Natural killer cell (primary cell): ENCODE measurements at places on chromosomes 11 and 22. TPM values are rescaled to one million over a fixed set of nuclear protein-coding genes. Genes with fewer than 3 reads are reported as not detected.
A peak's percentile ranks its signal among the peaks of the same experiment; 100 is the strongest.

DNA sequence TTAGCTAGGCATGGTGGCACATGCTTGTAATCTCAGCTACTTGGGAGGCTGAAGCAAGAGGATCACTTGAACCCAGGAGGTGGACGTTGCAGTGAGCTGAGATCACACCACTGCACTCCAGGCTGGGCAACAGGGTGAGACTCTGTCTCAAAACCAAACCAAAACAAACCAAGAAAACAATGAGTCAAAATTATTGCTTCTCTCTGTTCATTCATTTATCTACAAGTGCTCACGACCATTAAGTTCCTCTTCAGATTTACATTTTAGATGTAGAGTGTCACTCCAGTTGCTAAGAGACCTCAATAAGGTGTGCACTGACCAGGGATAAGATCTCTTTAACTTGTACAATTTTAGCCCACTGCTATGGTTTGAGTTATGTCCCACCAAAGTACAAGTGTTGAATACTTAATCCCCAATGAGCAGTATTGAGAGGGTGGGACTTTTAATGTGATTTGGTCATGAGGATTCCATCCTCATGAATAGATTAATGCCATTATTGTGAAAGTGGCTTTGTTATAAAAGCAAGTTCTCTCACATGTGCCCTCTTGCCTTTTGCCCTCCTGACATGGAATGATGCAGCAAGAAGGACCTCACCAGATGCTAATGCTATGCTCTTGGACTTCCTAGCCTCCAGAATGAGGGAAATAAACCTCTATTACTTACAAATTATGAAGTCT lies 7.8 kb downstream of the HNRNPUL2 start:
- no peak for DNase-seq
- peaks cover 3% of the 10 kb centered on the region for H3K4me1 ChIP-seq
- H3K27me3 ChIP-seq, result no peaks in the 10 kb centered on the region
- no peak overlapping the region for H3K27ac ChIP-seq

GRCh38 chr11:68816917-68817419 lies 24.7 kb downstream of the CPT1A start:
- no peak overlapping the region for H3K4me3 ChIP-seq
- no peaks in the 10 kb centered on the region for H3K27me3 ChIP-seq
- H3K27ac ChIP-seq, result peak overlapping the region; percentile 61
- H3K36me3 ChIP-seq, result peaks cover 22% of the 10 kb centered on the region
- peak; percentile 30 for DNase-seq
- H3K4me1 ChIP-seq, result peaks cover 14% of the 10 kb centered on the region

DNA sequence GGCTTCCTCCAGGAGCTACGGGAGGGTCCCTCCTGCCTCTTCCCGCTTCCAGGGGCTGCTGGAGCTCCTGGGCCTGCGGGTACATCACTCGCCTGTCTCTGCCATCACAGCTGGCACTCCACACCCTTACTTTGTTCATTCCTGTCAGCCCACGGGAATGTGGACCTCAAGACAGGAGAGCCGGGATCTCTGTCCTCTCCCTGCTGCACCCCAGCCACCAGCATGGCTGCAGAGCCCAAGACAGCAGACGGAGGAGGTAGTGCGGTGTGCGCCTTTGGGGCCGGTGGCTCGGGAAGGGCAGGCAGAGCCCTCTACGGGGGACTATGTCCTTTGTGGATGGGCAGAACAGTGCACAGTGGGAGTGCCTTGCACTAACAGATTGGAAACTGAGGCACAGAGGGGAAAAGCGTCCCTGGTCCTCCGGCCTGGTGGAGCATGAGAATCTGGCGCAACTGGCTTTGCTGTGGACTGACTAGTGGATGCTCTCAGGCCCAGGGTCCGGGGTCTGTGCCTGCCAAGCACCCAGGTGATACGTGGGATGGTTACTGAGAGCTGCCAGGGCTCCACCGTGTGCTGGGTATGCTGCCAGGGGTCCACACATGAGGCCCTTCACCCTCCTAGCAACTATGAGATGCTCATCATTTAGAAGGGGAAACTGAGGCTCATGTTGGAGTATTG lies 47.3 kb downstream of the IGF2 start:
- H3K27me3 ChIP-seq, result peaks cover 5% of the 10 kb centered on the region
- H3K4me3 ChIP-seq, result no peak overlapping the region
- peaks cover 10% of the 10 kb centered on the region for H3K4me1 ChIP-seq
- no peak overlapping the region for H3K27ac ChIP-seq
- no peak for DNase-seq

DNA sequence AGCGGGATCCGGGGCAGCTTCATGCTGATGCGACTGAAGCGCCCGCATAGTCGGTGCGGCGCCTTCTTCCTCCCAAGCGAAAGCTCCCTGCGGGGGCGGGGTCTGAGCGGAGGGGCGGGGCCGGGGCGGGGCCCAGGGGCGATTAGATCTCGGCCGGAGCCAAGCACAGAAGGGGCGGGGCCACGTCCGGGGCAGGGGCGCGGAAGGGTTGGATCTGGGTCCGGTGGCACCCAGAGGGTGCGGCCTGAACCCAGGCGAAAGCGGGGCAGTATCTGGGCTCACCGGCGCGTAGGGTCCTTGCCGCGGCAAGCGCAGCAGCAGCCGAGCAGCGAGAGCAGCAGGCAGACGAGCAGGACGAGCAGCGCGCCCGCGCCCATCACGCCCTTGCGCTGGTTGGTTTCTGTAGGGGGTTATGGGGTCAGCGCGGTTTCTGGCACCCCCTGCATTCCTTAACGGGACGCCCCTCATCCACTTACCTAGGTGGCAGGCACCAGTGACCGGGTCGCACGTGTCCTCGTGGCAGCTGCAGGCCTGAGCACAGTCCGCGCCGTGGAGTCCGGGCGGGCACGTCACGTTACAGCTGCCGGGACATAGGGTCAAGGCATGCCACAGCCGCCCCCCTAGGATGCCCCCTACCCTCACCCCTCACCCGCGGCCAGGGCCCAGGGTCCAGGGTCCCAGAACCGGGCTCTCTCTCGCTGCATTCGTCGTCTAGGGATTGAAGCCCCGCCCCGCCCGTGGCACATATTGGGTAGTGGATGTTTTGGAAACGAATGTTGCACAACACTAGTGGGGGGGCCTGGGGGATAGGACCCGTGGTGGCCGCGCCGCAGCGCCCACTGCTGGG lies 8.1 kb downstream of the SCARF2 start:
- H3K36me3 ChIP-seq, result no peaks in the 10 kb centered on the region
- H3K4me1 ChIP-seq, result peaks cover 33% of the 10 kb centered on the region
- peak; percentile 70 for DNase-seq
- H3K27ac ChIP-seq, result no peak overlapping the region
- peaks cover 40% of the 10 kb centered on the region for H3K27me3 ChIP-seq

The LGALS12 gene
- total RNA-seq, result 0.38 TPM

GRCh38 chr11:445765-446588 lies 4.1 kb upstream of the PTDSS2 start:
- no peaks in the 10 kb centered on the region for H3K27me3 ChIP-seq
- H3K27ac ChIP-seq, result no peak overlapping the region
- H3K36me3 ChIP-seq, result no peaks in the 10 kb centered on the region
- no peak for DNase-seq

The CNGA4 gene
- 0.39 TPM for total RNA-seq

The GAB4 gene
- total RNA-seq, result 0.57 TPM

DNA sequence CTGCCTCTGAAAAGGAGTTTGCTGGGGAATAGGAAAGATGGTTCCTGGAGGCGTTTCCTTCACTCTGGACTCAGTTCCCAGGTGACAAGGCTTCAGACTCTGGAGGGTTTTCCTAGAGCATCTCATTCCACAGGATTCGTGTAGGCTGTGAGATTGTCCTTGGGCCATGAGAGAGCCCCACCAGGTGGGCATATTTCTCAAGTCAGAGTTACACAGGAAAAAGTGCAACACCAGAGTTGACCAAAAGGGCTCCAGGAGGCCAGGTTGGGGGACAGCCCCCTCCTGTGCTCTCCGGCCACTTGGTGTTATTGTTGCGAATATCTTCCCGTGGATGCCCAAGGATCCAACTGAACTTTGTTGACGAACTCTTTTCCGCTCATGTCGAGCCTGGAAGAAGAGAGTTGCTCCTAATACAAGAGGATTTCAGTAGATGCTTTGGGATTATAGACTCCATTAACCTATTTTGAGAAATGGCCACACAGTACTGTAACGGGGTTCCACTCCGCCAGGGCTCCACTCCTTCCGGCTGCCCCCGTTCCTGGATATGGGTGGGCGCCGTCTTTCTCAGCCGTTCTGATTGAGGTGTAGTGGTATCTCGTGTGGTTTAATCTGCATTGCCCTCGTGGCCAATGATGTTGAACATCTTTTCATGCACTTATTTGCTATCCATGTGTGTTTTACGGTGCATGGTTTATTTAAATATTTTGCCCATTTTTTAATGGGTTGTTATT lies 580.3 kb downstream of the BRD1 start:
- DNase-seq, result no peak
- no peaks in the 10 kb centered on the region for H3K4me1 ChIP-seq
- no peaks in the 10 kb centered on the region for H3K36me3 ChIP-seq
- no peaks in the 10 kb centered on the region for H3K27me3 ChIP-seq

The MYRF gene
- total RNA-seq, result 4.9 TPM

DNA sequence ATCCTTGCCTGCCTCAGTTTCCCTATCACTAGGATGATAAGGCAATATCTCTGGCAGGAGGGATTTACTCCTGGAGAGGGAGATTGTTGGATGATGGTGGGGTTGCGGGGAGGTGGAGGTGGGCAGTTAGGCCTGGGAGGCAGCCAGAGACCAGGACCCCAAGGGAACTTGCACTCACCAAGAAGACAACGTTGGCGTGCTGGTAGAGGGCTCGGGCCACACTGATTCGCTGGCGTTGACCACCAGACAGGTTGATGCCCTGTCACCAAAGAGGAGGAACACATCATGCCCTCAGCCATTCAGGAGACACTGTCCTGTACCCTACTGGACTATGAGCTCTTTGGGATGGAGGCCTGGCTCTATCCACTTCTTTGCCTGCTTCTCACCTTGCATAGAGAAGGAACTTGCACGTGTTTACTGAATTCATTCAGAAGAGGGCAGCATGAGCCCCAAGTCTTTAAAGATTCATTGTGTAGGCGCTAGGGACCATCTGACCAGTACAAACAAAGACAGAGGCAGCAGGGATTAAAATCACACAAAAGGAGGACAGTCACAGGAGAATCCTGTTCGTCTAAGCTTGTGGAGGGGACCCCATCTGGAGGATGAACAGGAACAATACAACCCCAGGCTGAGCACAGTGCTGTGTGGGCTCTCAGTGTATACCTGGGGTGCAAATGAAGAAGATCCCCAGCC lies 24.2 kb upstream of the KCNJ11 start:
- no peaks in the 10 kb centered on the region for H3K27me3 ChIP-seq
- no peak overlapping the region for H3K27ac ChIP-seq
- H3K4me3 ChIP-seq, result no peak overlapping the region
- DNase-seq, result no peak
- no peaks in the 10 kb centered on the region for H3K36me3 ChIP-seq
- no peaks in the 10 kb centered on the region for H3K4me1 ChIP-seq

- H3K27ac ChIP-seq, result no peak overlapping the region
- peaks cover 2% of the 10 kb centered on the region for H3K36me3 ChIP-seq
- no peaks in the 10 kb centered on the region for H3K27me3 ChIP-seq
- DNase-seq, result no peak
- no peak overlapping the region for H3K4me3 ChIP-seq
Observed at GRCh38 chr11:47536915-47537314, 16.0 kb downstream of the CELF1 start.

GRCh38 chr22:38412435-38413084 lies 42.4 kb downstream of the KCNJ4 start:
- DNase-seq, result peak; percentile 58
- no peaks in the 10 kb centered on the region for H3K27me3 ChIP-seq
- H3K4me3 ChIP-seq, result no peak overlapping the region
- peaks cover 11% of the 10 kb centered on the region for H3K4me1 ChIP-seq
- no peaks in the 10 kb centered on the region for H3K36me3 ChIP-seq
- no peak overlapping the region for H3K27ac ChIP-seq

DNA sequence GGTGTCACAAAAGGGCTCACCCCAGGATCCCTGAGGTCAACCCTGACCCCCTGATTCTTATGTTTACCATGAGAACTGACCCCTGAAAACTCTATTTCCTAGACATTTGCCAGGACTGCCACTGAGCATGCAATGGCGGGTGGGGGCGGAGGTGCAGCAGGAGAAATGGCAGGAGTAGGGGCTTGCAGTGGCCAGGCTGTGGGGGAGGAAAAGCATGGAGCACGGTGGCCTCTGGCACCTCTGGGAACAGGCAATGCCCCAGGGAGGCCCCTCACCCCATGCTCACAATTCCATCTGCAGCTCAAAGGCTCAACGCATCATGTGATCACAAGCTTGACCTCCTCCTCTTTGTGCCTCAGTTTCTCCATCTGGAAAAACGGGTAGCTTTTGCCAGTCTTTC lies 46.5 kb upstream of the FGF3 start:
- H3K27ac ChIP-seq, result no peak overlapping the region
- no peaks in the 10 kb centered on the region for H3K36me3 ChIP-seq
- no peak overlapping the region for H3K4me3 ChIP-seq

GRCh38 chr11:126166413-126166812 lies 45.0 kb downstream of the RPUSD4 start:
- H3K4me3 ChIP-seq, result no peak overlapping the region
- H3K36me3 ChIP-seq, result no peaks in the 10 kb centered on the region
- no peak overlapping the region for H3K27ac ChIP-seq
- H3K4me1 ChIP-seq, result no peaks in the 10 kb centered on the region

The CABP4 gene
- total RNA-seq, result 12.9 TPM

DNA sequence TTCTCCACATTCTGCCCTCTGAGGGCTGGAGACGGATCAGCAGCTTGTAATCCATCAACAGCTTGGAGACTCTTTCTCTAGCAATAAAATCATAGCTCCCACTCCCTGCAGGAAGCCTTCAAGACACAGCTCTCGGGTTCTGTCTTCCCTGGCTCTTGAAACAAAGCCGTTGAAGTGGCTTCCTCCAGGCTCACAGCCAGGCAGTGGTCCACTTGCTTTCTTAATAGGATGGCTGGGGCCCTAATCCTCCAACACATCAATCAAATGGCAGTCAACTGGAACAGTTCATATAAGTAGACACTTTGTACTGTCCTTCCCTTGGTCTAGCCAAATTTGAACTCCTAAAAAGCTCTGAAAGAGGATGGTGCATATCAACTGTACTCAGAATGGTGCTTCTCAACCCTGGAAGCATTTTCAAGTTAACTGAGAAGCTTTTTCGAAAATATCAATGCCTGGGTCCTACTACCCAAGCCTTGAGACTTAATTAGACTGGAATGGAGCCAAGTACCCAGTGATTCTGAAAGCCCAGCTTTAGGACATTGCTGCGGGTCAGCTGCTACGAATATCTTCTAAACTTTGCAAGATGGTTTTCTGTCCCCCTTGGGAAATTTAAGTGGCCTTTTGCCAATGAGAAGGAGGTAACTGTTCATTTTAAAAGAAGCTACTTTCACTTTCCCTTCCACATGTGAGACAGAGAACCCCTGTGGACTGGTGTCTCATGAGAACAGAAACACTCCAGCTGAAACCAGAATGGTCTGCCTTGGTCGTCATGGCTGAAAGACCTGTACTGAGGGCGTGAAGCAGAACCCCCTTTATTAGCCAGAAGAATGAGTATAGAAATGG lies 74.7 kb downstream of the SC5D start:
- no peaks in the 10 kb centered on the region for H3K27me3 ChIP-seq
- peak; percentile 20 for DNase-seq
- no peak overlapping the region for H3K4me3 ChIP-seq
- H3K4me1 ChIP-seq, result peaks cover 9% of the 10 kb centered on the region

The SERPING1 gene
- total RNA-seq, result not detected

- H3K4me3 ChIP-seq, result no peak overlapping the region
- H3K36me3 ChIP-seq, result no peaks in the 10 kb centered on the region
- H3K4me1 ChIP-seq, result no peaks in the 10 kb centered on the region
- H3K27ac ChIP-seq, result no peak overlapping the region
Observed at GRCh38 chr11:130464291-130464812, 15.9 kb downstream of the ADAMTS15 start.
